Amniotic epithelial cell (primary cell): ENCODE measurements at places on chromosomes 16 and 17.

DNA sequence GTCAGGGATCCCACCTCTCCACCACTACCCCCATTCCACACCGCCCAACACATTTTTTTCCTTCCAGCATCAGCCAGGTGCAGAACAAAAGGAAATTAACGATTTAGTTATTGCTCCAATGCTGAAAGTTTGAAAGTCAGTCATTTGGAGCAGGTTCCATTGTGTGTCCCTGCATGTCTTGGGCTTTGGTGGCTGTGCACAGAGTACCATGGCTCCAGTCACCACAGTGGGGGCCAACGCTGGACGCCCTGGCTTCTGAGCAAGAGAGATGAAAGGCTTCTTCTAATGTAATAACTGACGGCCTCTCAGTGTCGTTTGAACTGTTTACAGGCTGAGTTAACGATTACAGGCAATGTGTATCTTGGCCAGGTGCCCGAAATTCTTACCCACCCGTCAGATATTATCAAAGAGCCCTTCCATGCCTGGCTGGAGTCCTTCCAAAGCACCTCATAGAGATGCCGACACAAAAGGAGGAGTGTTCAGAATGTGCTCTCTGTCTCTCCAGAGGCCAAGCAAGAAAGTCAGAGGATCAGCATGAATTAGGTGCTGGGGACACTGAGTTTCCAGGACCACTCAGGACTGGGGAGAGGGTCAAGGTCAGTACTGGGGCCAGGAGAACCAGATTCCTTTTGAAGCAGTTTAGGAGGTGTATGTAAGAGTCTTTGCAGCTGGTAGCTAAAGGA is 25.9 kb downstream of the RNF43 start:
- DNase-seq: peak; percentile 32

DNA sequence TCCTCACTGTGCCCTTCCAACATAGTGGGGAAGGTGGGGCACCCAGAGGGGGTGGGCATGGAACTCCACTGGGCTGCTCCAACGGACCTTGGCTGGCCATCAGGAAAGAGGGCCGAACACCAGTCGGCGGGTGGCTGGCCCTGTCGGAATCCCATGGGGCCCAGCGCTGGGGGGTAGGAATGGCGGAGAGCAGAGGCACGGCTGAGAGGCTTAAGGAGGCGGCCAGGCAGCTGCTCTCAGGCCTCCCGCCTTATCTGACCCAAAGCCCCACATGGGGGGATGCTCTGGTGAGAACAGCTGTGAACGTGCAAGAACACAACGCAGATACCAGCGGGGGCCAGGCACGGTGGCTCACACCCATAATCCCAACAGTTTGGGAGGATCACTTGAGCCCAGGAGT is 4.4 kb upstream of the MYO1C start:
- DNase-seq: no peak

GRCh38 chr16:67723911-67724305 is 4.8 kb upstream of the GFOD2 start:
- DNase-seq: no peak

DNA sequence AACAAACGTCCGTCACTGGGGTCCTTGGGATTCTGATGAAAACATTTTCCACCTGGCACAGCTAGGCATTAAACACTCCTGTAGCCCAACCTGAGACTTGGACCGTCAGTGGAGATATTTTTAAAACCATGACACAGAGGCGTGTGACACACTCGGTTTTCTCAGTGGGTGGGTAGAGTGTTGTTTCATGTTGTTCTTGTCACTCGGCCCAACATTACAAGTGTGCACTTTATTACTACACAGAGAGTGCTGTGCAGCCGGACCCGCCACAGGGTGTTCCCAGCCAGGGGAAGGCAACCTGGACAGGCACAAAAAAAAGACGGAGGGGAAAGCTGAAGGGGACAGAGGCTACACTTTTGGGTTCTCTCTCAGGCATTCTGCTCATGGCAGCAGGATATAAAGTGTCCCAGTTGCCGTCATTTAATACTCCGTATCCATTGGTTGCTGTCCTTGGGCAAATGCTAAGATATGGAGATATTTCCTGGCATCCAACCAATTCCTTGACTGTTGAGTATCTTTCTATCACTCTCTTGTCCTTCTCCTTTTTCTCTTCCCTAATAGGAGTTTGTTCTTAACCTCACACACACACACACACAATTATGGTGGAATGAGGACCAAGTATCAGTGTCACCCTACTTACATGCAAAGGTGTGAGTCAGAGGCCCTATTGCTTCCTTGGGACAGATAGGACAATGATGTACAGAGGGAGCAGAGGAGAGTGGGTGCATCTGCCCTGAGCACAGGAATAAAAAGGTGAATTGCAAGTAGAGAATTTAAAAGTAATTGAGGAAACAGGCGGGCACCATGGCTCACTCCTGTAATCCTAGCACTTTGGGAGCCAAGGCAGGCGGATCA is 154.1 kb upstream of the SOX9 start:
- DNase-seq: no peak

- DNase-seq: peak; percentile 9
These were observed 68.8 kb upstream of the HSBP1 start for GRCh38 chr16:83738923-83739503.

DNA sequence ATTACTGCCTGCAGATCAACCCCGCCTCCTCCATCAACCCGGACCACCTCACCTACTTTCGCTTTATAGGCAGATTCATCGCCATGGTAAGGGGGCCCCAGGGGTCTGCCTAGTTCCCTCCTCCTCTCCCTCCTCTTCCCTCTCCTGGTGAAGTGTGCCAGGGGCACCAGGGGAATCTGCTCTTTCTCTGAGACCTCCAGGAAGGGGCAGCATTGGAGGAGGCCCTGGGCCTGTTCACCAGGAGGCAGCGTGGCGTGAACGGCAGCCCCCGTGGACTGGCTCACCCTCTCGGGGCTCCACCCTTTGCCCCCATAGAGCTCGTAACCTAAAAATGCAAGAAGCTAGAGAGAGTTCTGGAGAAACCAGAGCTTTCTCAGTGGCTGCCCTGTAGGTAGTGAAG is 17.1 kb upstream of the CLEC18A start:
- no peak for DNase-seq

DNA sequence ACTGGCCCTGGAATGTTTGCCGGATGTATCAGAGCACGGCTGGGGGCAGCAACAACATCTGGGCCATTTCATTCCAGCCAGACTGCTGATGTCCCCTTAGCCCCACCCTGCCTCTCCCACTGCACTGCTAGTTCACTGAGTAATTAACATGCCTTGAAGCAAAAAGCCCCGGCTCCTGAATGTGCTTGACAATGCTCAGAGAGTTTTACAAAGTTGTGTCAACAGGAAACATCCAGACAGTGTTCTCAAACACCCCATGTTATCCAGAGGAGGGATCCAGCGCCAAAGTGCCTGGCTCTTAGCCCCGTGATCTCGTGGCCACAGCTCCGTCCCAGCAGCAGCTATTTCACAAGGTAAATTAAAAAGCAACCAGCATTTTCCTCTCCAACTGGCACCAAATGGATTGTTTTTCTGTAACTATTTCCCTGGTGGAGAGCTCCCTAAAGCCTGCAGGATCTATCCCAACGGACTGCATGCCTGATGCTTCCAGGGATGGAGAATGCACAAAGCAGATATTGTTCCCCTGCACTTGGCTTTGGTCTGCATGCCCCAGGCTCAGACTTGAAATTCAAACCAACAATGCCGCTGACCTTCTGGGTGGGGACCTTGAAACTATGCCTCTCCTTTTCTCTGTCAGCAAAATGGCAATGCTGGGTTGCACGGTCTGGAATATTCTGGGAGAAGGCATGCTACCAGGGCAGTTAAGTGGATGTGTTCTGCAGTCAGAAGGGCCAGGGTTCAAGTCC is 115.6 kb upstream of the CDH5 start:
- peak; percentile 27 for DNase-seq

DNA sequence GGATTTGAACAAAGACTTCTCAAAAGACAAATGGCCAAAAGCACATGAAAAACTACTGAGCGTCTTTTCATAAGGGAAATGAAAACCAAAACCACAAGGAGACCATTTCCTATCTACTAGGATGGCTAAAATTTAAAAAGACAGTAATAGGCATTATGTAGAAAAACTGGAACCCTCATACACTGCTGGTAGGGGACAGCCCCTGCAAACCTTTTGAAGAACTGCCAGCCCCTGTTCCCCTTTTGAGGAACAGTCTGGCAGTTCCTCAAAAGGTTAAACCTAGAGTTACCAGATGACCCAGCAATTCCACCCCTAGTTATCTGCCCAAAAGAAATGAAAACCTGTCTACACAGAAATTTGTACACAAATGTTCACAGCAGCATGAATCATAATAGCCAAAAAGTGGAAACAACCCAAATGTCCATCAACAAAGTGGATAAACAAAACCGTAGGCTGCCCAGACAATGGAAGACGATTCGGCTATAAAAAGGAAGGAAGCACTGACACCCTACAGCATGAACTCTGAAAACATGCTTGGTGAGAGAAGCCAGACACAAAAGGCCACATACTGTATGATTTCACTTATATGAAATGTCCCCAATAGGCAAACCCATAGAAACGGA is 22.9 kb downstream of the CDIP1 start:
- DNase-seq: no peak

GRCh38 chr16:23428351-23428750 is 24.6 kb downstream of the COG7 start:
- DNase-seq: no peak

GRCh38 chr16:78566397-78567073 is 467.1 kb downstream of the WWOX start:
- DNase-seq: no peak

GRCh38 chr17:65634533-65634932 is 73.1 kb upstream of the AXIN2 start:
- DNase-seq: peak; percentile 28

DNA sequence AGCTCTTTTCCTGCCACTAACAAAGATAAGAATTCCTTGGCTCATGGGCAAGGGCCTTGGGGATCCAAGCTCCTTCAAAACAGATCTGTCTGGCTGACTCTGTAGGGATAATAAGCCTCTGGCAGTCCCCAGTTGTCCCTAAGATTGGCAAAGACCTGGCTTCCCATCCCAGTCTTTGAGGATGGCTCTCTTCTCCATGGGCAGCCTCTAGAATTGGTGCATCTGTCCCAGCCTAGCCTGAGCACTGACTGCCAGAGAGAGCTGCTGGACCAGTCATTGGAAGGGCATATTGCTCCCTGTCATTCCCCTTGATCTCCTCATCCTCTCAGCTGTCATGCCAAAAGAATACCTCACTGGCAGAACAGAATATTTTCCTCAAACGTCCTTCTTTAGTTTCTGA is 13.2 kb upstream of the CUEDC1 start:
- DNase-seq: no peak

DNA sequence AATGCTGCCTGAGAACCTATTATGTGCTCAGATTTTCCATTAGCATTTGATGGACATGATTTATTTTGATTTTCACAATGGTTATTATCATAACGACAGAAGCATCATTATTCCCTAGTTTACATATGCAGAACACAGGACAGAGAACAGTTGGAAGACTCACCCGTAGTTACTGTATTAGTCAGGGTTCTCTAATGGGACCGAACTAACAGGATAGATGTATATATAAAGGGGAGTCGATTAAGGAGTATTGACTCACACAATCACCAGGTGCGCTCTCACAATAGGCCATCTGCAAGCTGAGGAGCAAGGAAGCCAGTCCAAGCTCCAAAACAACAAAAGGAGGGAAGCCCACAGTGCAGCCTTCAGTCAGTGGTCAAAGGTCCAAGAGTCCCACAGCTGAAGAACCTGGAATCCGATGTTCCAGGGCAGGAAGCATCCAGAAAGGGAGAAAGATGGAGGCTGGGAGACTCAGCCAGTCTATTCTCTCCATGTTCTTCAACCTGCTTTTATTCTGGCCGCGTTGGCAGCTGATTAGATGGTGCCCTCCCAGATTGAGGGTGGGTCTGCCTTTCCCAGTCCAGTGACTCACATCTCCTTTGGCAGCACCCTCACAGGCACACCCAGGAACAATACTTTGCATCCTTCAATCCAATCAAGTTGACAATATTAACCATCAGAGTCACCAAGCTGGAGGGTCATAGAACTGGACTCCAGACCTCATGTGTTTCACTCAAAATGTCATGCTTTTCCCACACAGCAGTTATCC is 92.7 kb upstream of the XYLT1 start:
- DNase-seq: no peak

- DNase-seq: no peak
These were observed 11.7 kb downstream of the TMEM238L start for GRCh38 chr17:10792151-10792550.

- DNase-seq: no peak
These were observed 74.2 kb upstream of the ZNF469 start for GRCh38 chr16:88308441-88309173.

GRCh38 chr17:52227926-52228325 is 69.4 kb upstream of the CA10 start:
- no peak for DNase-seq

DNA sequence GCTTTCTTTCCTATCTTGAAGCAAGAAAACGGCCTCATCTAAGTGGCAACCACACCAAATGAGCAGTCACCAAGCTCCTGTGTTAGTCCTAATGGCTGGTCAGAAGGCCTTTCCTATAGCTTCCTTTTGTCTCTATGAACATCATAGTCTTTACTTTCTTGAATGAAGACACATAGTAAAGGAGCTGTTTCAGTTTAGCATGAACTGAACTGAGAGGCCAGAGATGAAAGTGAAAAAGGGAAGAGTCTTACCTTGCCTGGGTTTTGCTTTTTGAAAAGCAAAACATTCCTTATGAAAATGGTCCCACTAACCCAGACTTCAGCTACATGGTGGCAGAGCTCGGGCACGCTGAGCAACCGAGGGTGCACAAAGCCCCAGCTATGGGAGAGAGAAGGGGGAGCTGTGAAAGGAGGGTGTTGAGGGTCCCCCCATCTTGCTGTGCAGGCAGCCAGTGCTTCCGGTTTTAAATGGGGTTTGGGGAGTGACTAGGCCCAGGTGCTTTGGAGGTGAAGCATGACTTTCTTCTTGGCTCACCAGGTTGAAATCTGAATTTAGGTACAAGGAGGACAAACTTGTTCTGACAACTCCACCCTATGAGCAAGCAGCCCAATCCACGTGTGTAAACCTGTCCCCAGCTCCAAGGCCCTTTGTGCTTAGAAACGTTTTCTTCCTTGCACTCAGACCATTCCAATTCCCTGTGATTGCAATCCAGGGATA is 9.1 kb upstream of the PSMC3IP start:
- no peak for DNase-seq
